ENCODE measurements at places on chromosomes 3 and 15.

DNA sequence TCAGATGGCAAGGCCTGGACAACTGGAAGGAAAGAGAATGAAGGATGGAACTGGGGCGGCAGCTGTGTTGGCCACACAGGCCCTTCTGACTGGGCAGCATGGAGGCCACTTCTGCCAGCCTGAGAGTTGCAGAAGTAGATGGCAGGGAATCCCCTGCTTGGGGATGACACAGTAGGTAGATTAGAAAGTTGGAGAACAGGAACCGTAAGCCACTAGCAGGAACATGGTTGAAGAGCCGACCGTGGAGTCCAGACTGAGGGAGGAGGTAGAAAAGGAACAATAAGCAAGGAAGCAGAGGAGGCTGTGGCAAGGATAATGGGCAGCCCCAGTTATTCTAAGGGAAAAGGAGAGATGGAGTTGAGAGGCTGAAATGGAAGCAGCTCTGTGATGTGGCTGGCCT is 26.4 kb upstream of the ZNF774 start:
- no peak for DNase-seq

DNA sequence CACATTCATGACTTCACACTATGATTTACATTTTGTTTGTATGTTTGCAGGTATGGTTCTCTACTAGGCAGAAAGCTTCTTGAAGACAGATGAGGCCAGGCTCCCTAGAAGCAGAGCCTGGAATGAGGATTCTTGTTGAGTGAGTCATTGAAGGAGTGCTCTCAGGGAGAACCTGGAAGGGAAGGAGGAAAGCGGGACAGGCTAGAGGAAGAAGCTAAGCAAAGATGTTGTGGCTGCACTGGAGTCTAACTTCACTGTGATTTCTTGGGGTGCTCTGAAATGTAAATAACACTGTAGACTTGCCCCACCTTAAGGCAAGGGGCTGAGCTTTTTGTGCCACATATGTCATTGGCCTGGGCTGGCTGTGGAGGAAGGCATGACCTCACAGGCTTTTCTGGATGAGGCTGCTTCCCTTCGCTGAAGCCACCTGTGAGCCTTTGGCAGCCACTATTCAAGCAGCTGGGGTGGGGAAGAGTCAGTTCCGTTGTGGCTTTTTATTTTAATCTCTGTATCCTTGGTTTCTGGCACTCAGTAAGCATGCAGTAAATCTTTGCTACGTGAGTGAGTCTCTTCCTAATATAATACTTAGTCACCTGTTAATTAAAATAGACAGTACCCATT is 307.3 kb downstream of the SV2B start:
- DNase-seq: no peak

- no peak for DNase-seq
Measured at GRCh38 chr15:81531109-81531592, 157.1 kb upstream of the TMC3 start.

DNA sequence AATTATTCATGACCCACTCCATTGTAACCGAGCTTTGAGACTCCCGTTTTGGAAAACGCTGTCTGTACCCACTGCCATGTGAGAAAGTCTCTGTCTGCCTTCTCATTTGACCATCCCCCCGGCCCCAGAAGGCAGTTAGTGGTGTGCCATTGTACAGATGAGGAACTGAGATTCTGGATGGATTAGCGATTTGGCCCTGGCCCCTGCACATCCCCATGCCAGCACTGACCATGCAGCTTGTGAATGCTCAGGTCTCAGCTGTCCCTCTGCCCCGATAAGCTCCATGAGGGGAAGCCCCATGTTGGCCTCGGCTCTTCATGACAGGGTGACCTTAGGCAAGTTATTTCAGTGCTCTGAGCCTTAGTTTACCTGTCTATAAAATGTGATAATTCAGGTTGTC is 153.0 kb upstream of the SMAD3 start:
- no peak for DNase-seq

DNA sequence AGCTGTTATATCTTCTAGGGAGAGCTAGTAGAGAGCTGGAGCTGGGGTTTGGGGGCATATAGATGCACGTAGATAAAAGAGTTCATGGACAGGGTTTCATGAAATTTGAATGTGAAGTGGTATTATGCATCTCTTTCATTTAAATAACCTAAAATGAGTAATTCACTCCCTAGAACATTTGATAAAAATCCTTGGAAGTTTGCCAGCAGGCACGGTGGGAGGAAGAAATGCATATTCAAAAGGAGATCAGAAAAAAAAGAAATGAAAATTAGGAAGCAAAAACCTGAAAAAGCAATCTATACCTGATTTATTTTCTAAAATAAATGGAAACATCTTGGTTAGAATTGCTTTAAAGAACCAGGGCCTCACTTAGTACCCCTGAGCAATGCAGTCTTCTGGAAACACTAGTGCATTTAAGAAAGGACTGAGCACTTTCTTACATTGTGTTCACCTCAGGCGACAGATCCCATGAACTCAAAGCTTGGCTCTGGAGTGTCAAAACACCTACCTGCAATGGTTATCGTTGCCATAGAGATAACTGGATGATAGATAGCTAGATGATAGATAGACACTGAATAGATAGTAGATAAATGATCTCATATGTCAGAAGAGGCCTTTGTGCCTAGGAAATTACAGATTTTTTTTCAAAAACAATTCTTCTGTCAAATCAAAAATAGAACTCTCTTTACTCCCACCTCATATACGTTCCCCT is 458.6 kb upstream of the THRB start:
- DNase-seq: no peak

- DNase-seq: no peak
Measured at GRCh38 chr3:82080792-82081191, 319.3 kb upstream of the GBE1 start.

DNA sequence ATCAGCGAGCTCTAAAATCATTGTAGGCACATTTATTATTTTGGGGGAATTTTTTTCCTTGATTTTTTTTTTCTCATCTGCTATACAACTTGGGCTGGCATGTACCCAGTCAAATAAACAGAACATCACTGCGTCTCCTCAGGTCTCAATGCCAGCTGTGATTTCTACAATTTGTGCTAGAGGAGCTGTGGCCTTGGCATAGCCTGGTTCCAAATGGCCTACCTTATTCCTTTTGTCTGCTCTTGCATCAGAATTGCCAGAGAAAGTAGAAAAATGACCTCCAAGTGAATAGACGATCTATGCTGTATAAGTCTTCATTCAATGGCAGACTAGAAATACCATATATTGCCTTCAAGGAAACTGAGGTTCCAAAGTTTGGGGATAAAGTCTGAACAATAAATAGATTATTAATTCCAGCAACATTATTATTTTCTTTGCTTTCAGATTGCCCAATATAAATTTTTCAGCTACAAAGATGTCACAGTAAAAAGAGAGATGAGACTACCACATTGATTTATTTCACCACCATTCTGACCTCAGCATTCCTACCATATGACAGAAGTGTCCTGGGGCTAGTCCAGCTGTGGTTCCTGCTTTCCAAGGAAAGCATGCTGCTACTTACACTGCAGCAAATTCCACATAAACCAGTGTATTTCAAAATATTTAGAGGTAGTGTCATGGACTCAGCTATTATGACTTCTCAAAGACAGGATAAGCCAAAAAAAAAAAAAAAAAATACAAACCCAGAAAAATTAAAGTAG is 493.9 kb upstream of the ZNF385D start:
- DNase-seq: no peak

DNA sequence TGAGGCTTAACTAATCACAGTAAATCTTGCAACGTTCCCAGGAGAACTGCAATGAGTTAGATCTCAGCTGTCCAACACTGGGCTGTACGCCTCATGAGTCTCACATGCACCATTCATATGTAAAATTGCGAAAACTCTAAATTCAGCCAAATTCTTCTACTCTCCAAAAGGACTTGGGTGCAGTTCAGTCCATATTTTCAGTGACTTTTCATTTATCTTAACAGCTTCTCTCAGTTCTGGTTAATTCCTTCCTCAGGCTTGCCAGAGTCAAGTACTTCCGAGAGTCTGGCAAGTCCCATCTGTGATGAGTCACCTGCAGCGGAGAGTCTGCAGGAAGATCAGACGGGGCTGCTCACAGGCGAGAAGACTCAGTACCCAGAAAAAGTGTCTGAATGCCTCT is 11.5 kb downstream of the CCDC80 start:
- DNase-seq: no peak

- no peak for DNase-seq
Measured at GRCh38 chr15:93583968-93584367, 495.0 kb upstream of the RGMA start.

- no peak for DNase-seq
Measured at GRCh38 chr3:161265916-161266571, 44.9 kb downstream of the NMD3 start.

DNA sequence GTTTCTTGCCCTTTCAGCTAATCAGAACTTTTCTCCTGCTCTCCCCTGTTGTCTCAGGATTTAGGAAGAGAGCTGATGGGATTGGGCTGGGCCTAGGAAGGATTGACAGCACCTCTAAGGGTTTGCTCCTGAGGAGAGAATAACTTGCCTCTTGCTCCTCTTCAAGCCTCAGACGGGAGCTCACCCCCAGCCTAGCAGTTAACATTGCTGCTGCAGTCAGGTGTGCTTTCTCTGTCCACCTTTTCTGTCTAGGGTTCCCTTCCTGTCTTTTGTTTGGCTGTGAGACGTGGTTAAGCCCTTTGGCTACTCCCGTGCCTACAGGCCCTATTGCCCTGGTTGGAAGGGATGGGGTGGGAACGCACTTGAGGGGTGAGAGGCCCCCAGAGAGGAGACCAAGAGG is 20.1 kb downstream of the TMEM108 start:
- no peak for DNase-seq

DNA sequence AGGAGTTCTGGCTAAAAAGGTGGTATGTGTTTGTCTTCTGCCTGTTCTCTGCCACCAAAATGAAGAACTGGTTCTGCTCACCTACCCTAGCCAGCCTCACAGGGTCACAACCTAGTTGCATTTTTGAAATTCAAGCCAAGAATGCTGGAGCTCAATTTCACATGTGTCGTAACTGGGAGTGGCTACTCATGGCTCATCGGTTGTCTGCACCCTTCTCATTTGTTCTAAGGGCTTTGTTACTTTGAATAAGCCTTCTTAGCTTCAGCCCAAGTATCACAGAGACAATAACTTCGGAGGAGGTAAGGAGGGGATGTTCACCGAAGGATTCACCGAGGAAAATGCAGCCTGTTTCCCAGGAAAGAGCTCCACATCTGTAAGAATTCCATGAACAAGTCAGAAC is 134.3 kb upstream of the RARB start:
- DNase-seq: no peak

DNA sequence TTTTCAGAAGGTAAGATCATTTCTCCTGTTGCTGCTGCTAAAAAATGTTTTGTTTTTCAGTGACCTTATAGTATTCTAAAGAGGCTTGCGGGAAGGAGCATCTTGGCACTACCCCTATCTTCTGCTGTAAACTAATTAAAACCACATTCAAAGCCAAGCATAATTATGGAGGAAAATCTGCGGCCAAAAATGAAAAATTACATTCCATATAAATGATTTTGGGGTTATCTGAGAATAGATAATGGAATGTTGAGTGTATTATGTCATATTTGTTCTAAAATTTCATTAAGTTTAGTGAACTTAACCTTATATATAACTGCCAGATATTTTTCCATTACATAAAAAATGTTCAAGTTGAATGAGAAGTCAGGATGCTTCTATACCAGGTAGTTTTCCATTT is 170.4 kb upstream of the TMC3 start:
- DNase-seq: no peak
